ENCODE measurements at places on chromosomes 16 and 17.

GRCh38 chr17:4483012-4483840 is 15.5 kb upstream of the SPNS2 start:
- DNase-seq = no peak

GRCh38 chr17:62405451-62405850 is 18.2 kb upstream of the METTL2A start:
- DNase-seq = no peak

GRCh38 chr17:73541561-73541981 is 102.7 kb downstream of the SDK2 start:
- DNase-seq = no peak

- DNase-seq = no peak
Observed at GRCh38 chr16:25692351-25692741, 587 bp downstream of the HS3ST4 start.

DNA sequence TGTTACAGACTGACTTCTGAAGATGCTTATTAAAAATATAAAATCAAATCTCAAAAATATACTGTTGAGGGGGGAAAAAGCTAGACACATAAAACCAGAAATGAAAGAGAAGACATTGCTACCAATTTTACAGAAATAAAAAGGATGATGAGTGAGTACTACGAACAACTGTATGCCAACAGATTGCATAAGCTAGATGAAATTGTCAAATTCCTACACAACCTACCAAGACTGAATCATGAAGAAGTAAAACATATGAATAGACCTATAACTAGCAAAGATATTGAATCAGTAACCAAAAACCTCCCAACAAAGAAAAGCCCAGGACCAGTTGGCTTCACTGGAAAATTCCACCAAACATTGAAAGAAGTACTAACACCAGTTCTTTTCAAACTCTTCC is 3.5 kb upstream of the CAPNS2 start:
- no peak for DNase-seq

DNA sequence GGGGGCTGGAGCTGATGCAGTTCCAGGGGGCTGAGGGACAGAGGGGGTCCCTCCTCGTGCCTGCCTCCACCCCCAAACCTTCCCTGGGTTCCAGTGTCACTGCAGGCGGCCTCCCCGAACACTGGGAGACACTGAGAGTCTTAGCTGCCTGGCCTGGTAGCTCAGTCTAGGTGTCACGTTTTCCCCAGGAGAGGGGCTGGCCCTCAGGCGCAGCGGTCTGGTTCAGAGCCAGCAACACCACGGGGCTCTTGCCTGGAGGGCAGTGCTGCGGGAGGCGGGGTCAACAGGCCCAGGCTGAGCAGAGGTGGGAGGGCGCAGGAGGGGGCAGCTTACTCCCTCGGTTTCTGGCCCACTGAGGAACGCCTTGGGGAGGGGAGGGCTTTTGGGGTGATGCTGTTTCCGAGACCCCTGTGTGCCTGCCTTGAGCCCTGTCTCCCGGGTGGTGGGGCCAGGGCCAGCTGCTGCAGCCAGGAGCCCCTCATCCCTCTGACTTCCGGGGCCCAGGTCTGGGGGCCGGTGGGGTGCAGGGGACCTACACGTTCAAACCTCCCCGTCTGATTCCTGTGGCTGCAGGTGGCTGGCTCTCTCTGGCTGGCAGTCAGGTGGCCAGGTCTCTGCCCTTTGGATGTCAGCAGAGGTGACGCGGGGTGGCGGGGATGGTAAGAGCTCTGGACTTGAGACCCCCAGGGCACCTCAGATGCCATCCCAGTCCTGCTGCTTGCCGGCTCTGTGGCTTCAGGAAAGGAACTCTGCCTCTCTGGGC is 89.3 kb upstream of the GSE1 start:
- no peak for DNase-seq

DNA sequence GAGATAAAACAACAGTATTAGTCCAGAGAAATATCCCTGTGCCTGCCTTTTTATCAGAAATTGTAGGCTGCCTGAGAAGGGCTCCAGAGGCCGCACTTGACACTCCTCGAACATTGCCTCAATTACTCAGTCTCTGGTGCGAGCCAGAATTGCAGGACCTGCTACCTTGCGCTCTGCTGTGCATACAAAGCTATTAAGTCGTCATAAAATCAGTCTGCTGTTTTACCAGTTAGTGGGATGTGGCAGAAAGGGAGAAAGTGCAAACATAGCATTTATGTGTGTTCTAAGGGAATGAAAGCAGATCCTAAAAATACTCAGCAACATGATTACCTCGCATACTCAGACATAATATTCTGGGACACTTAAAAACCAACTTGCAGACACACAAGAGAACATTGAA is 70.6 kb downstream of the TMC6 start:
- DNase-seq = no peak

GRCh38 chr17:19958023-19958422 is 19.6 kb downstream of the AKAP10 start:
- no peak for DNase-seq

DNA sequence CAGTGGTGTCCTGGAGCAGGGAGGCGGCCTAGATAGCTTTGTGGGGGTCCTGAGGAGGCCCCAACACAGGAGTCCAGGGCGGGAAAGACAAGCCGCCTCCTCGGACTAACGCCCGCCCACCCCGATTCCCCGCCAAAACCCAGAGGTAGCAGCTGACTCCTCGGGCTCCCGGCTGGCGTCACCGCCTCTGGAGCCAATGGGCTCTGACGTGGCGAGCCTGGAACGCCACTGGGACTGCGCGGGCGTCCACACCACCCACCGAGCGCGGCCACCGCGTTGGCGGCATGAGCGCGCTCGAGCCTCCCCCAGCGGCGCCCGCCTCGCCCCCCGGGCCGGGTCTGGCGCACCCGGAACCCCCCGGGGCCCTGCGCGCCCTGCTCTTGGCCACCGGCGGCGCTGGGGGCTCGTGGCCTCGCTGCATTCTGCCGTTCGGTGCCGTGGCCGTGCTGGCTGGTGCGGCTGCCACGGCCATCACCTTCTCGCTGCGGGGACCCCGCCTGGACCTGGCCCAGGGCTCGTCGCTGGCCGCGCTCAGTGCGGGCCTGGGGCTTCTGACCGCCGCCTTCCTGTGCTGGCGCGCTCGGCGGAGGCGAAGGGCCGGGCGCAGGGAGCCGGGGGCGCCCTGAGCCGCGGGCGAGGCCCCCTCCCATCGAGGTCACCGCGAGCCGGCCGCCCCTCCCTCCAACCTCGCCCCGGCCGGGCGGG is 3.4 kb upstream of the NTN3 start:
- no peak for DNase-seq

DNA sequence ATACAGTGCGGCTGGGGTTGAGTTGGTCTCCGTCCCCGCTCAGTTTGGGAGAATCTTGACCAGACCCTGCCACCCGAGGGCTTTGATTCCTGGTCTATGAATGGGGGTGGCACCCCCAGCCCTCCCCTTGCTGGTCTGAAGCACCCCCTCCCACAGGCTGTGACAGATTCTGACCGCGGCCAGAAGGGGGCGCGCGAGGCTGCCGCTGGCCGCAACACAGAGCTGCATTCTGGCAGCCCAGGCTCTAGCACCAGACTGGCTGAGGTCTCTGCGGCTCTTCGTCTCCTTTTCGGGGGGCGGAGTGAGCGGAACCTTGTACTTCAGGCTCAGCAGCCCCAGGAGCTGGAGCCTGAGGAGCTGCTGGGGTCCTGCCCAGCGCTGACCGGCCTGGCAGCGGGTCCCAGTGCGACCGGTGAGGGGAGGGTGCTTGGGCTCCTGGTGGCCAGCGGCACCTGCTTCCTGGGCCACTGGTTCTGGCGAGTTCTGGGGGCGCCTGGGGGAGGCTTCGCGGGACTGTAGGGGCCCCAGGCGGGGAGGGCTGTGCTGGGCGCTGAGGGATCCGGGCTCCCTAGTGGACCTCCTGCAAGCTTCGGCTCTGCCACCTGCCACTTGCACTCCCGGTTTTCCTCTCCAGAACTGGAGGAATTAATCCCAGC is 1011.6 kb downstream of the KCNJ18 start:
- DNase-seq = no peak

GRCh38 chr16:83990492-83990891 is 22.4 kb downstream of the NECAB2 start:
- no peak for DNase-seq

- DNase-seq = peak; percentile 60
Observed at GRCh38 chr17:57612202-57613071, 132.7 kb downstream of the CCDC182 start.

DNA sequence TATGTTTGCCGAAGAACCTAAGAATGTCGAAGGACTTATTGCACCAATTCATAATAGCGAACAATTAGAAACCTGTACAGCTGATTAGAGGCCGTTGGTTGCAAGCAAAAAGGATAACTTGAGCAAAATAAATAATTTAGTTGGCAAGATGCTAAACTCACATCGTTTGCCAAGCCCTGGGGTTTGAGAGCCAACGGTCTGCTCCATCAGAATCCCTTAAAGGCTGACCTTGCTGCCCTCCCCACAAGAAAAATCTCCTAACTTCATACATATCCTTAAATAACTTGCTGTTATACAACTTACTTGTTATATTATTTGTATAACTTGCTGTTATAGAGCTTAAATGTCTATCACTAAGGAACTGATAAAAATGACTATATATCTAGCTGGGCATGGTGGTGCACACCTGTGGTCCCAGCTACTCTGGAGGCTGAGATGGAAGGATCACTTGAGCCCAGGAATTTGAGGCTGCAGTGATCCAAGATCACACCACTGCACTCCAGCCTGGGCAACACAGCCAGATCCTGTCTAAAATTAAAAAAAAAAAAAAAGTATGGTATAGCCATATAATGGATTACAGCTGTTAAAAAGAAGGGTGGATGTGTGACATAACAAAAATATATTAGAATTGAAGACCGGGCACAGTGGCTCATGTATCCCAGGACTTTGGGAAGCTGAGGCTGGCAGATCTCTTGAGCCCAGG is 1.9 kb upstream of the TRIM37 start:
- DNase-seq = no peak

DNA sequence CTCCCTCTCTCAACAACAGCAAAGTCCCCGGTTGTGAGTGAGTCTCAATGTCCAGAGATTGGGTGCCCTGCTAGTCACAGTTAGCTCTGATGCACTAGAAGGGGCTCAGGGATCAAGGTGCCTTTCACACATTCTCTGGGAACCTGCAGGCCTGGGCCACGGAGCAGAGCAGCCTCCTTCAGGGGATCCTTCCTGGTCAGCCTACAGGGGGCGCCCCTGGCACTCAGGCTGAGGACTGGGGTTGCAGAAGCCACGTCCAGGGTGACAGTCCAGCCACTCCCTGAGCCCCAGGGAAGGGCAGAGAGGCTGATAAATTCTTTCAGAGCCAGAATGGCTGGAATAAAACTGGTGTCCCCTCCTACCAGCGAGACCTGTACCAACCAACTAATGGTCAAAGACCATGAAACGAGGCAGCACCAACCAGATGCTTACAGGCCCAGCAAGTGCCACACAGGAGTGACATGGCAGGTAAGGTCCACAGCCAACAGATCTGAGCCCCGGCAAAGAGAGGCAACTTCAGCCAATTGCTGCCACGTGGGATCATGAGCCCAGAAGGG is 43.5 kb downstream of the ST3GAL2 start:
- DNase-seq = peak; percentile 41

DNA sequence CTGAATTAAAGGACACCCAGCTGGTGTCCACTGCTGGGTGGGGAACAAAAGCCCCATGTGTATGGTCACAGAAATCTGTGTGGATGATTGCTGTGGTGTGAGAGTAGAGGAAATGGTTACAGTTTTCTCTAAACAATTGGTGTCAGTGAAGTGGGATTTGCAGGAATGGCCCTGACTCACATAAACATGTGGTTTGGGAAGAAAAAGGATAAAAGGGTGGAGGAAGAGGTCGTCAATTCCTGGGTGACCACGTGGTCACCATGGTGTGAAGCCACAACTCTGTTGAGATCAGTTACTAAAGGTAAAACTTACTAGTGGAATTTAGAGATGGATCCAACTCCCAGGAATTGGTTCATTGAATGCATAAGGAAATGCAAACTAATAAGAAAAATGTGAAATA is 3.6 kb upstream of the TUBG2 start:
- DNase-seq = no peak

GRCh38 chr17:48455791-48456190 is 25.8 kb upstream of the SKAP1 start:
- no peak for DNase-seq

GRCh38 chr17:56108811-56109284 is 44.4 kb upstream of the ANKFN1 start:
- DNase-seq = no peak

DNA sequence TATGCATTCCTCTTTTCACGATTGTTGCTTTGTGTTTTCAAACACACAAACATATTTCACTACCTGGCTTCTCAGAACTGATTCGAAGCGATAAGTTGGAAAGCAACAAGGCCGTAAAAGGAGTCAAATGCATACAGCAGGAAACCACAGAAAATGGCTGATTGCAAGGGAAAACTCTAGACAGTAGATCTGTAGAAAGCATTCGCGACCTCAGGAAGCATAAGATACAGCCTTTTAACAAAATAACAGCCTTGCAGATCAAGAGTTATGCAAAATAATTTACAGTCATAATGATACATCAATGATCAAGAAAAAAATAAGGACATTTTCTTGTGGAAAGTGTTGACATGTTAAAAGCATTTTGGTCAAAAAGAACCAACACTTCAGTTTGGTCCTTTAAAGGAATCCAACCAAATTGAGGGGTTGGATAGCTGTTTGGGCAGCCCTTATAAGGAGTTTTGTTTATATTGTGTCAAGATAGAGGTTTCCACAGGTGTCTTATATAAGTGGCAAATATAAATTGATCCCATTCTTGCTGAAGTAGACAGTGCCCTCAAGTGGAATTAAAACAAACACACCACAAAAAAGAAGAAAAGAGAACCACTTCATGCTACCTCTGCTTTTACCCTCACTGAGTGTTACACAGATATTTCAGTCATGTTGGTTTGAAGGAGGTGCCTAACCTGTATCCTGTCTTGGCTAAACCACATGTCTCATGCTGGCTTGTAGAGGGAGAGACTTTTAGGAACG is 5.5 kb downstream of the CYLD start:
- DNase-seq = peak; percentile 72

- DNase-seq = no peak
Observed at GRCh38 chr17:1977583-1978395, 47.3 kb downstream of the RTN4RL1 start.

DNA sequence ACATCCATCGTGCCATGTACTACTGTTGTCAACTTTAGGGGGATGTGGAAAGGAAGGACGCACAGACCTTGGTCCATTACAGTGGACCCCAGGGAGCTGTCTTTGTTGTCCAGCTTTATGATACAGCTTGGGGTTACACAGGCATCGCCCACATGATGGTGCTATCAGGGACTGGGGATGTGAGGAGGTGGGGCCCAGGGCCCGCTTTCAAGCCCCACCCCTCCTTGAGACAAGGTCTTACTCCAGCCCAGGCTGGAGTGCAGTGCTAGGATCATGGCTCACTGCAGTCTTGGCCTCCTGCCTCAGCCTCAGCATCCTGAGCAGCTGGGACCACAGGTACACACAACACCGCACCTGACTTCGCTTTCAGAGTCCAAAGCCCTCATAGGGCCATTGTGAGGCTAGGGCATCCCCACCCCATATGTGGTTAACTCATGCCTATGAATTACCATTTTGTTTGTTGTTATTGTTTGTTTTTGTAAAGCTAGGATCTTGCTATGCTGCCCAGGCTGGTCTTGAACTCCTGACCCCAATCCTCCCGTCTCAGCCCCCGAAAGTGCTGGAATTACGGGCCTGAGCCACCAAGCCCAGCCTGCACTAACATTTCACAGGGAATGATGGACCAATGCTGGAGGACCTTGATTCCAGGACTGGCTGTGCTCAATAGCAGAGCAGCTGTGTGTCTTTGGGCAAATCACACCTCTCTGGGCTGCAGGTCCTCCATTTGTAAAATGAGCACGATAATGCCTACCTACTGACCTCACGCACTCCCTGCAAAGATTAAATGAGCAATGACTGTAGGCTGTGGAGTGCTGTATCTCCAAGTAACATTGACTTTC is 17.2 kb downstream of the ST3GAL2 start:
- DNase-seq = no peak

- no peak for DNase-seq
Observed at GRCh38 chr16:66712512-66712911, 16.0 kb upstream of the CMTM4 start.

GRCh38 chr17:5500589-5501391 is 14.4 kb downstream of the MIS12 start:
- DNase-seq = peak; percentile 79

All from central memory CD4-positive, alpha-beta T cell (primary cell).